Non-pigmented ciliary epithelial cell (primary cell): ENCODE measurements at places on chromosomes 11 and 22.

DNA sequence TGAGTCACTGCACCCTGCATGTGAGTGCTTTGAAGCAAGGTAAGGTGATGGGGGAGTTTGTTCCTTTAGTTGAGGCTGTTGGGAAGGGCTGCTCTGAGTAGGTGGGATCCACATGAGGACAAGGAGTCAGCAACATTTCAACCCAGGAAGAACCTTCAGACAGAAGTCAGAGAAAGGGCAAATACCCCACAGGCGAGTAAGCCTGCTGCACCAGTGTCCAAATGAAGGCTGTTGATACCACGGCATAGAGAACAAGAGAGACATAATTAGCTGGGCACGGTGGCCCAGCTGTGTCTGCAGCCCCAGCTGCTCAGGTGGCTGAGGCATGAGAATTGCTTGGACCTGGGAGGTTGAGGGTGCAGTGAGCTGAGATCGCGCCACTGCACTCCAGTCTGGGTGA lies 54.3 kb upstream of the CLMP start:
- DNase-seq = no peak

DNA sequence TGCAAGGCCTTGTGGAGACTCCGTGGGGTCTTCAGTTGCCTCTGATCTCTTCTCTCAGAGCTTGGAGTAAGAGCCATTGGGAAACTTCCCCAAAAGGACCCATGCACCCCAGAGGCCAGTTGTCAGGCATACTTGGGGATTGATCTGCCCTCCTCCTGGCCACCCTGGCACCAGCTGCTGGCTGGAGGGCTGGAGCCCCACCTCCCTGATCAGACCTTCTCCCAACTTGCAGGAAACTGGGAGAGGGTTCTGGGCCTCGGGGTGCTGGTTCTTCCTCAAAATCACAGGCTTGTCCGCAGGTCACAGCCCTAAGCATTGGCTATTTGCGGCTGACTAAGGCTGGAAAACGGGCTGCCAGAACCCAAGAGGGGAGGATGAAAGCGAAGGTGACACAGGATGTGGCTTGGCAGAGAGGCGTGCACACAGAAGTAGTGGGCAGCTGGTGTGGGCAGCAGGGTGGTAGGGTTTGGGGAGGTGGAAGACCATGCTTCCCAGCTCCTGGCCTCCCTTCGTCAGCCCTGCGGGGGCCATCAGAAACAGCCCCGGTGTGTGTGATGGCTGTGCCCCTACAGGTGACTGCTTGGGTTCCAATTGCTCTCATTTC lies 1.3 kb upstream of the DGKZ start:
- DNase-seq = no peak

DNA sequence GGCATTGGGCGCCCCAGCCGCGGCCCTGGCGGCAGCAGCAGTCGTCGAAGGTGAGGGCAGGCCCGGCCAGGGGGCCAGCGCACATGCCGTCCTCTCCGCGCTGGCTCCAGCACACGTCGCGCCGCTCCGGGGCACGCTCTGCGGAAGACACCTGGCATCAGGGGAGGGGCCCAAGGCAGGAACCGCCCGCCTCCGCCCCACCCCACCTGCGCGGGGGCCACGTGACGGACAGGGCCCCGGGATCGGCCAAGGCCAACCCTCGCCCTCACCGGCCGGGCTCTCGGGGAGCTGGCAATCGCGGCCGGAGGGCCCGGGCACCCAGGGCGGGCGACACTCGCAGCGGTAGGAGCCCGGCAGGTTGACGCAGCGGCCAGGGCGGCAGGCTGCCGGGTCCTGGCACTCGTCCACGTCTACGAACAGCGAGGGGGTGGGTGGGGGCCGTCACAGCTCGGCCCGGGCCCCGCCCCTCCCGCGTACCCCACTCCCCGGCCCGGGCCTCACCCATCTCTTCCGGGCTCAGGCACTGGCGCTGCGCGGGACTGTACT lies 14.9 kb downstream of the SCYL1 start:
- no peak for DNase-seq

GRCh38 chr11:70510571-70510970 lies 112.2 kb downstream of the CTTN start:
- DNase-seq = no peak

DNA sequence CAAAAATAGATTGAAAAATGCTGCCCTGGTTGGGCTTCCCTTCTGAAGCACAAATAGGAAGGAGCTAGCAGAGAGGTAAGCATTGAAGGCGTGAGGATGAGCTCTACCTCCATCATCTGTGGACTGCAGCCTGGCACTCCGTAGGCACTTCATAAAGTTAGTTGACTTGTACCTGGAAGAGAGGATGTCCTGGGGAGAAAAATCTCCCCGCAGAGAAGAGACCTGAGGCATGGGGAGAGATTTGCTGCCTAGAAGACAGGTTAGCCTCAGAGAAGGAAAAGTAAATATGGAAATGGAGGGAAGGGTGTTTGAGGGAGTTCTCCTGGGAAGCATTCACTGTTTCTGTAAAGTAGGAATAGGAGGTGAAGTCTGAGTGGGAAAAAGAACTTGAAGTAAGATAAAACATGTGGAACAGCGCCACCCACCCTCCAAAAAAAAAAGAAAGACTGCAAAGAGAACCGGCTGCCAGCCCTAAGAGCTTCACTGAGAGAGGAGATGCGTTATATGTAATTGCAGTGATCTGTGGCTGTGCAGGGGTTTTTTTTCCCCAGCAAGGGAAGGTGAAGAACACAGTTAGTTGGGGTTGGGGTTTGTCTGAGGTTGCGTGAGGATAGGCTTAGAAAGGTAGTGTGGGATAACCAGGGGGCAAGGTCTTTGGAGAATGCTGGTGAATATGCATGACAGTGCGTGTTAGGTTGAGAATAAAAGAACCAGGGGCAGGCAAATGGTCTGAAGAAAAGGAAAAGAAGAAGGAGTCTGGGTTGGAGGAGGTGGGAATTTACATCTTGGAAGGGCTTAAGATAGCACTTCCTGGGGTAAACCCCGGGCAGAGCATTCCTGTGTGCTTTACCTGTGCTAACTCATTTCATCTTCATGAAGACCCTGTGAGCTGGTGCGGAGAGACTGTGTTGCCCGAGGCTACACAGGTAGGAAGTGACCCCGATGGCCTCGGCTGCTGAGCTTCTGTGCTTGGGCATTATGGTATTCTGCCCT lies 16.0 kb downstream of the TNRC6B start:
- DNase-seq = no peak

DNA sequence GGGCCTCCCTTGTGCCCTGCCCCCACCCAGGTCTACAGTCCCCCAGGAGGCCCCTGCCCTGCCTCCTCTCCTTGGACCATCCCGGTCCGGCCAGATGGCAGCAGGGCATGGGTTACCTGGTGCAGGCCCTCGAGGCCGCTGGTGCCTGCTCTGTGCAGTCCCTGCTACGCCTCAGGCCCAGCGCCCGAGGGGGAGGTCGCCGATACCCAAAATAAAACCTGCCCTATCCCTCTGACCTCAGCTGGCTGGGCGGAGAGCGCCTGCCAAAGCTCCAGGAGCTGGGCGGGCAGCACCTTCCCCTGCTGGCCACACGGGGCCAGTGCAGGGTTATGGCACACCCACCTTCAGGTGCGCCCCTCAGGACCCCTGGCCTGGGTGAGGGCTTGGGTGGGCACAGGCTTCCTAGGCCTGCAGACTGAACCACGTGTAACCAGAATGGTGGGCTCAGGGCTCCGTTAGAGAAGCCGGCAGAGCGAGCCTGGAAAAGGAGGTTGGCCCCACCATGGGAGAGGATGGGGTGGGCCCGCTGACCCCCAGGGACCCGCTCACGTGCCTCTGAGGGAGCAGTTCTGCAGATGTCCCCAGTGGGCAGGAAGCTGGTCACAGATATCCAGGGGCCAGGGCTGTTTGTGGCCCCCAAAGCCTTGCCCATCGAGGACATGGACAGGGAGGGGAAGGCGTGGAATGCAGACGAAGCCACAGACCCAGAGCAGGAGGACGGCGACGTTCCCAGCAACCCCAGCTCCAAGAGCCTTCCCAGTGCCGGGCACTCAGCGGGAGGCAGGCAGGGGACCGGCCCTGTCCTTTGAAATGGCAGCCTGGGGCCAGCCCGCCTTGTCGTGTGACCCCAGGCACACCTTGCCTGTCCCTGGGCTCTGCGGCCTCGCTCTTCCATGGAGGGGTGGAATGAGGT lies 1.7 kb upstream of the TNNT3 start:
- DNase-seq = no peak

DNA sequence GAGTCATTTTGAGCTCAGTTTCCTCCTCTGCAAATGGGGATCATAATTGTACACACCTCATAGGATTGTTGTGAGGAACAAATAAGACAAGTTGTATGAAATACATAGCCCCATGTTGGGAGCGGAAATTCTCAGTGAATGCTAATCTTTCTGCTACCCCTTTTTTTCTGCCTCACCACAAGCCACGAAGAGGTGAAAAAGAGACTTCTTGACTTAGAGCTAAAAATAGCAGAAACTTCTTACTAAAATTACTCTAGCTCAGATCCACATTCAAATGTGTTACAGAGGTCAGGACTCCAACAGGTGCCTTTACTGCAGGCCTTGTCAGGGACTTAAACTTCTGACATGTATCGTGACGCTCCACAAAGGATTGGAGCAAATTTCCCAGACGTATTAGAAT lies 128.5 kb downstream of the MIAT start:
- DNase-seq = no peak

DNA sequence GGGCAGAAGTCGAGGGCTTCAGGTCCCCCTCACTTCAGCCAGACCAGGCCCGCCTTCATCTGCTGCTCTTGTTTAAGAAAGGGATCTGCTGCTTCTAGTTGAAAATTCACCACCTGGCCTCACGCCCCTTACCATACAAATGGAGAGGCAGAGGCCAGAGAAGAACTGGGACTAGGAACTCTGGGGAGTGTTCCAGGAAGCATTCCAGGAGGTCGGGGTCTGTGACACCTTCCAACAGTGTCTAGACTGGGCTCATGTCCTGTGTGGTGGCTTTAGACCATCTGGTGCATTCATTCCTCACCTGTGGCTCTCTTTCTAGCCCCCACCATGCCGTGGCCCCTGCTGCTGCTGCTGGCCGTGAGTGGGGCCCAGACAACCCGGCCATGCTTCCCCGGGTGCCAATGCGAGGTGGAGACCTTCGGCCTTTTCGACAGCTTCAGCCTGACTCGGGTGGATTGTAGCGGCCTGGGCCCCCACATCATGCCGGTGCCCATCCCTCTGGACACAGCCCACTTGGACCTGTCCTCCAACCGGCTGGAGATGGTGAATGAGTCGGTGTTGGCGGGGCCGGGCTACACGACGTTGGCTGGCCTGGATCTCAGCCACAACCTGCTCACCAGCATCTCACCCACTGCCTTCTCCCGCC lies 12.3 kb downstream of the TSKU start:
- no peak for DNase-seq

GRCh38 chr11:133381761-133382130 lies 150.6 kb downstream of the OPCML start:
- no peak for DNase-seq

GRCh38 chr22:29130476-29130875 lies 57.6 kb downstream of the KREMEN1 start:
- DNase-seq = no peak

DNA sequence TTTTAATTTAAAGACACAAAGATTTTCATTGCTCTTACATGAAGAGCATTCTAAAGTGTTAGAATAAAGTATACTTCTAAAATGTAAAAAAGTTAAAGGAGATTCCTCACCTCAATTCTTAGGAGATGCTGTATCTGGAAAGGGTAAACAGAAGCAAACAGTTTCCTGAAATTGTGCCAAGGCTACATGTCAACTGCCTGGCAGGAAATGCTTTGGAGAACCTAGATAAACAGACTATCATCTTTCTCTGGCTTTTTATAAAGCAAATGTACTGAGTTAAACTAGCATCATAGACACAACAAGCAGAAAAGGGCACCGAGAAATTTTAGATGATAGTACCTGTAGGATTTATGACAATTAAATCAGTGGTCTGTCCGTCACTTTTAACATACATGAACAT lies 24.7 kb upstream of the AKIP1 start:
- no peak for DNase-seq

GRCh38 chr11:99160447-99160846 lies 139.7 kb downstream of the CNTN5 start:
- no peak for DNase-seq

DNA sequence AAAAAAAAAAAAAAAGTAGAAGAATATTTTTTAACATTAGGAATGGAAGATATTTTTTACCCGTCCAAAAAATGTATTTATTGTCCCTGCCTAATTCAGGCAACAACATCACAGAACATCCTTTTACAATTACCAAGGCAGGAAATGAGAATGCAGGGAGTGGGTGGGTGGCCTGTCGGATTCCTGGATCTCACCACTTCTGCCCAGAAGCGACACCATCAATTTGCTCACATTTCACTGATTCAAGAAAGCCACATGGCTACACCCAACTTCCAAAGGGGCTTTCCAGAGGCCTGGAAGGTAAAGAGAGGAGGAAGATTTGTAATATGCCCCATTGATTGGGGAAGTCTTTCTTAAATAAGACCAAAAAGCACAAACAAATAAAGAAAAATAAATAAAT lies 93.8 kb upstream of the CLPB start:
- DNase-seq = no peak

DNA sequence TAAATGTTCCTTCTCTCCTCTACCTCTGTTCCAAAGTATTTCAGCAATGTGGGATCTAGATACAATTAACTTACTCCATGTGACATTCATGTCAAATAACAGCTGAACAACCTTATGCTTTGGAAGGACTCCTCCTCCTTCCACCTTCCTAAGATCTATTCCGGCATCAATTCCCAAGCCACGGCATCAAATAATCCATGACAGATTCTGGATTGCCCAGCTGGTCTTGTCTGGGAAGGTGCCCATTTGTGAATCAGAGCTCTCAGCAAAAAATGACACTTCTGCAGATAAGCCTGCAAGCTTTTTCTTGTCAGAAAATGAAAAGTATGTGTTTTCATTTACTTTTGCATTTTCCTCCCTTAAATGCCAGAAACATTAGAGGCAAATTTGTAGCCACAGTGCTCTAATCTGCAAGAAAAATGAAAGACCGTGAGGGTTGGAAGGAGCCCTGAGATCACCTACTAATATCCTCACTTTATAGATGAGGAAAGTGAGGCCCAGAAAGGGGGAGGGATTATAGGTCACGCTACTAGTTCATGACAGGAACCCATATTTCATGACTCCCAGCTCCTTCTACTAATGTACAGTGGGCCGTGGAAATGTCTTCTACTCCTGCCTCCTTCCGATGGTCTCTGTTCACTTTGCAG lies 124.0 kb downstream of the ME3 start:
- DNase-seq = no peak

- no peak for DNase-seq
Observed at GRCh38 chr11:131572423-131572822, 202.0 kb downstream of the NTM start.

DNA sequence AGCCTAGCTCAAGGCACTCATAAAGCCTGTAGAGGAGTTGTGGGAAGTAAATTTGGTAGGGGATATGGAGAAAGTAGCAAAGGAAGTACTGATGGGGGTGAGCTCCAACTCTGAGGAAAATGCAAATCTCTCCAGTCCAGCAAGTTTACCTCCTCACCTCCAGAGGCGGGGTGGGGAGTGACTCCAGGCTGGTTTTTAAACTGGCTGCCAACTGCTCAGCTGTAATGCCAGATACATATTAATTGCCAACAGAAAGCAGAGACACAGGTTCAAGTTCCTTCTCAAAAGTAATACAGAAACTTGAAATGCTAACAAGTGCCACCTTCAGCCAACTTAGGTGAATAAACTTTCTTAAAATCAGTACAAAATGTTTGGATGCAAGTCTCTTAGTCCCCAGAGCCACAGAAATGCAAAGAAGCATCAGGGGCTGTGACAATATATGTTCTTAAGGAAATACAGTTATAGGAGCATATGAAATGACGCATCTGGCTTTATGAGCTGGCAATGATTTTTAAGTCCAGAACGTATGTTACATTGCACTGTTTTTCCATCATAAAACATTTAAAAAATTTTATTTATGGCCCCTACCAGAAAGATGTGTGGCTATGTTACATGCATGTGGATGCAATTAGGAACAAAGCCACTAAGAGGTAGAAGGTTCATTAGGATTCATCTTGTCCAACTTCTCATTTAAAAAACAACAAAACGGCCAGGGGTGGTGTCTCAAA lies 436.4 kb upstream of the CCDC90B start:
- no peak for DNase-seq
